Brain pericyte (primary cell): ENCODE measurements at places on chromosomes 16 and 17.
A peak's percentile ranks its signal among the peaks of the same experiment; 100 is the strongest.

GRCh38 chr17:6686026-6686425 is 27.1 kb downstream of the SLC13A5 start:
- DNase-seq, result no peak

DNA sequence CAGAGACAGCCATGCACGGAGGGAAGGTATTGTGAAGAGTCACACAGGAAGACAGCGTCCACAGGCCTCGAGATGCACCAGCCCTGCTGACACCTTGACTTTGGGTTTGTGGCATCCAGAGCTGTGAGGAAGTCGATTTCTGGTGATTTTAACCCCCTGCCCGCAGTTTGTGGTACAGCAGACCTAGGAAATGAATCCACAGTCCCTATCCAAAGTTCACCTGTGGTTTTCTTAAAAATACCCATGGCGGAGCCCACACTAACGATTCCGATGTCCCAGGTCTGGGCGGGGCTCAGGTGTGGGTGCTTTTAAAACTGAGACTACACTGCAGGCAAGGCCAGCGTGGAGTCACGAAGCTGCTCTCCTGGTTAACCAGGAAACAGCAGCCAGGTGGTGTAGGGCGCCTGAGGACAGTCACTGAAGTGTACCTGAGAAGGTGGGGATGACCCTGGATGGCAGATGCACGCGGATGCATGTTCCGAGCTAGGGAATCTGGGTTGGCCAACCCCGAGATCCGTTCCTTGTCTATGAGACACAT is 14.4 kb upstream of the MEAK7 start:
- no peak for DNase-seq

GRCh38 chr17:57544401-57544800 is 200.7 kb downstream of the CCDC182 start:
- no peak for DNase-seq

- no peak for DNase-seq
Observed at GRCh38 chr17:65742403-65743307, 181.2 kb upstream of the AXIN2 start.

DNA sequence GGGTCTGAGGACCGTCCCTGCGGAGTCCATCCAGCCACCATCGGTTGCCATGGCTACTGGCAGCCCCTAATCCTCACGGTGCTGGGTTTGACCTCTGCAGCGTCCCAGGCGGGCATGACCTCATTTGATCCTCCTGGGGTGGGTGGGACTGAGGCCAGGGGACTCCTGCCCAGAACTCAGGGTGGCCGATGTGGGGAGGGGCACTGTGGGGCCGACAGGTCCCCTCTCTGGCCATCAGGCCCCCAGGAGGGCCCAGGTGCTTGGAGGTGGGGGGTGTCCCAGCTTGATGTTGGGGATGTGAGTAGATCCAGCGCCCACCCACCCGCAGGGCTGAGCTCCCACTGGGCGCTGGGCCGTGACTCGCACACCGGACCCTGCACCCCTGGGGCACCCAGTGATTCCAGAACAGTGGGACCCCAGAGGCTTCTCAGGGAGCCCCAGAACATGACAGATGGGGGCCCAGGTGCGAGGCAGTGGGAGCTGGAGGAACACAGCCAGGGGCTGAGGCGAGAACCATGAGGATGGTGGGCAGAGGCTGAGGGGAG is 1.6 kb upstream of the SSTR5 start:
- no peak for DNase-seq

- DNase-seq, result no peak
Observed at GRCh38 chr17:4208238-4208637, 55.5 kb downstream of the ANKFY1 start.

GRCh38 chr16:86565181-86565631 is 1.4 kb upstream of the FOXC2 start:
- no peak for DNase-seq

- DNase-seq, result no peak
Observed at GRCh38 chr16:1282324-1282973, 26.6 kb downstream of the TPSD1 start.

GRCh38 chr16:2970563-2970962 is 1.4 kb downstream of the PAQR4 start:
- DNase-seq, result no peak

DNA sequence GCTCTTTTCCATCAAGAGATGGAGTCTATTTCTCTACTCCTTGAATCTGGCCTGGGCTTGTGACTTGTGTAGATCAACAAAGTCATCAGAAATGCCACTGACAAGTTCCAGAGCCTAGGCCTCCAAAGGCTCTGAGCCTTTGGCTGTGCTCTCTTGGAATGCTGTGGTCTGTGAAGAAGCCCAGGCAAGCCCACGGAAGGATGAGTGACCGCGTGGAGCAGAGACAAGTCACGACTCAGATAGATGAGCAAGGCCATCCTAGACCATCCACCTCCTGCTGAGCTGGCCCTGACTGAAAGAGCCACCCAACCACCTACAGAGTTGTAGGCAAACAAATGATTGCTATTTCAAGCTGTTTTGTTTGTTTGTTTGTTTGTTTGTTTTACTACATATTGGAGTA is 11.6 kb upstream of the ICAM2 start:
- DNase-seq, result no peak

- DNase-seq, result no peak
Observed at GRCh38 chr17:75113798-75114551, 4.2 kb downstream of the ARMC7 start.

GRCh38 chr17:4986403-4986802 is 1.1 kb downstream of the CAMTA2 start:
- DNase-seq, result no peak

DNA sequence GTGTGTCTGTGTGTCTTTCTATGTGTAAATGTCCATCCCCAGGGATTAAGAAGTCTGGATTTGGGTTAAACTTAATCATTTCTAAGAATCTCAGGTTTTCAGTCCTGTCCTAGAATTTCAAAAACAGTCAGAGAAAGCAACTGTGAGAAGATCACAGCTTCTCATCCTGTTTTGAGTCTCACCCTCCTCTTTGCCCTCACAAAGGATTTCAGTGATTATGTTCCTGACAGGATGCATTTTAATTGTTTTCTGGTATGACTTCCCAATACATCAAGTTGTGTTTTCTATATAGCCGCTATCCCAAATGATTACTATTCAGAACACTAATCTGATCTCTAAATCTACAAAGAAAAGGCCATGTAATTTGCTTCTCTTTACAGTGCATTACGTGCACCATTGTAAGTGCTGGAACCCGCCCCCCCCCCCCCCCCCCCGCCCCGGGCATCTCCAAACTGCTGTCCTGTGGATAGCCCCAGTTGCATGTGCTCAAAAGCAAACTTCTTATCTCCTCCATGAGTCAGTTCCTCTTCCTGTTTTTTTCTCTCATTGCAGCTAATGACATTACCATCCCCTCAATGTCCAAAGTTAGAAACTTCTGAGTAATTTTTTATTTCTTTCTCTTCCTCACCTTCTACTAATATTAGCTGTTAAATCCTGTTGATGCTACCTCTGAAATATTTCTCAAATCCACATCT is 73.9 kb downstream of the CDH13 start:
- no peak for DNase-seq

- no peak for DNase-seq
Observed at GRCh38 chr17:80024206-80024972, 11.3 kb downstream of the TBC1D16 start.

DNA sequence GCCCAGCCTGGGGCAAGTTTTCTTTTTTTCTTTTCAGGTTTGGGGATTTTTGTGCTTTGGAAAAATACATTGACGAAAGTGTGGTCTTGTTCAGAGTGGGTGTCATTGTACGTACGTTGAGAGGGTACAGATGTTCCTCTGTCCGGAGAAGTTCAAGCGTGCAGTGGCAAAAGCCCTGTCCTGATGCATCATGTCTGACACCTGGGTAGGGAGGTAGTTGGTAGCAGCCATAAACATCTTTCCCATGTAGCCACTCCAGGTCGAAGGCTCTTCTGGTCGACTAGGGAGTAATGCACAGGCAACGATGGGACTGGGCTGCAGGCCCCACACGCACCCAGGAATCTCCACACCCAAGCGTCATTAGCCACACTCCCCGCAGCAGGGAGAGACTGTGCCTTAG is 27.4 kb downstream of the WIPI1 start:
- no peak for DNase-seq

DNA sequence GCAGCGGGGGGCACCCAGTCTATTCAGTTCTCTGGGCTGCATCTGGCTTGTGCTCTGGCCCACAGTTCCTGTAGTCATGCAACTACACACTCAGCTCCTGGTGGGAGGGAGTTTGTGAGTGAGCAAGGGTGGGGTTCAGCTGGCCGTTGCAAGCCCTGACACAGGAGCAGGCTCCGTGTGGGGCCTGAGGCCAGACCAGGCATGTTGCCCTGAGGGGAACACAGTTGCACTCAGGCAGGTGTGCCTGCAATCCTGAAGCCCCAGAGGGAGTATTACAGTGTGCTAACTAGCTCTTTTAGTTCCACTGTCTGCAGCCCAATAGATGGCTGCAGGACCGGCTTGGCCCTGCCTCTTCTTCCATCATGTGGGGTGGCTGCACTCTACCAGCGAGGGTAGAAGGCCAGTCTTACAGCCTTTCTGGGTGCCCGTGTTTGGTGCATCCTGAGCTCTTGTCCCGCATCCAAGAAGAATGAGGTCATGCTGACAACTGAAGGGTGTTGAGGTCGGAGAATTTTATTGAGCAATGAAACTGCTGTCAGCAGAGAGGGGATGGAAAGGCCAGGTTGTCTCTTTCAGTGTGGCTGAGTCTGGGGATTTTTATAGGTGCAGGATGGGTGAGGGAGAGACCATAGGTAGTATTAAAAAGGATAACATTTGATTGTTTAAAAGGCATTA is 49.9 kb upstream of the ELAC2 start:
- DNase-seq, result no peak

GRCh38 chr17:5883775-5884665 is 186.2 kb upstream of the WSCD1 start:
- DNase-seq, result no peak

- no peak for DNase-seq
Observed at GRCh38 chr17:11391134-11391533, 150.1 kb downstream of the SHISA6 start.

DNA sequence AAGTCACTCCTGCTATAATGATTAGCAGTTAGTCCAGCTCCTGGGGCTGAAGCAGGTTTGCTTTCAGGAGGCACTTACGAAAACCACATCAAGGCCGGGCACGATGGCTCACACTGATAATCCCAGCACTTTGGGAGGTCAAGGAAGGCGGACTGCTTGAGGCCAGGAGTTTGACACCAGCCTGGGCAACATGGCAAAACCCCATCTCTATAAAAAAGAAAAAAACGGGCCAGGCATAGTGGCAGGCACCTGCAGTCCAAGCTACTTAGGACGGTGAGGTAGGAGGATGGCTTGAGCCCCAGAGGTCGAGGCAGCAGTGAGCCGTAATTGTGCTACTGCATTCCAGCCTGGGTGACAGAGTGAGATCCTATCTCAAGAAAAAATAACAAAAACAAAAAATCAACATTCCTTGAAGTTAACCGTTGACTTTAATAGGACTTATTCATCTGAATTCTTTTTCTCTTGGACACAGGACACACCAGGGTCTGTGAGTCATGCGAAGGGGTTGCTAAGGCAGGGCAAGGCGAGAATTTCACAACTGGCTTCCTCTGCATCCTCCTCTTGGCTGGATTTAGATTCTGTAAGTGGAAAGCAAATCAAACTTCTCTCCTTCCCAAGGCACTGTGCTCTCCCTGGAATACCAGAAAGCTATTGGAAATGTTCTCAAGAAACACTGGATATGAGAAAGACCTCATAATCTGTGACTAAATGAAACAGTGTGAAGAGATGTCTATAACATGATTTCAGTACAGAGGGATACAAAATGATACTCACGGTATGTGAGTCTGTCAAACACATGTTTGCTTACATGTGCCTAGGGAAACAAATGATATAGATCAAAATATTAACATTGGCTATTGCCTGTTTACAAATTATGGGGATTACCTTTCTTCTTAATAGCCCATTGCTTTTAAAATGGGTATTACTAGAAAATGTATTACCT is 99.5 kb downstream of the SYCE1L start:
- DNase-seq, result peak; percentile 67

GRCh38 chr16:81558077-81558443 is 113.5 kb downstream of the CMIP start:
- no peak for DNase-seq

DNA sequence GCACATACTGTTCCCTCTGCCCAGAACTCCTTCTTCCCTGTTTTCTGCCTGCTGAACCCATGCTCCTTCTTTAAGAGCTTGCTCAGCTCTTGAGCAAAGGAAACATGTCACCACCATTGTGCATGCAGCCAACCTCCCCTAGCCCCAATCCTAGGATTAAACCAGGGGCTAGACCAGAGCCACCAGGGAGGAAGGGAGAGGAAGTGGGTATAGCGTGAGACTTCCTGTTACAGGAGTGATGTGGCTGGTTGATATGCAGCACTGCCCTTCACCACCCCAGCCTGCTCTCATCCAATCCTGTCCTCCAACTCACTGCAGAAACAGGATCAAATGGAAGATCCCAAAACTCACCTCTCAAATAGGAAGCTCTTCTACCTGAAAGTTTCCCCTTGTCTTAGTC is 67.1 kb upstream of the CDH5 start:
- no peak for DNase-seq

DNA sequence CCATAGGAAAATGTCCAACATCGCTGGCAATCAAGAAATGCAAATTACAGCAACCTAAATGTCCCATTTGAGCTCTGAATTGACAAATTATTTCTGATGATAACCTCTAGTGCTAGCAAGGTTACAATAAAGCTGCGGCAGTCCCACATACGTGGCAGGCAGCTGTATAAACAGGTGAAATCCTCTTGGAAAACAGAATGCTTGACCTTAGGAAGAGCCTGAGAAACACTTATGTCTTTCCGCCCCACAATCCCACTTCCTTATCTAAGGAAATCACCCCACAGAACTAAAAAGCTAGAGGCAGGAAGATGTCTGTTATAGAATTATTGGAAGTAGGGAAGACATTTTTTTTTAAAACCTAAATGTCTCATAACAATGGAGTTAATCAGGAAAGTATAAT is 154.3 kb downstream of the KATNIP start:
- DNase-seq, result no peak

DNA sequence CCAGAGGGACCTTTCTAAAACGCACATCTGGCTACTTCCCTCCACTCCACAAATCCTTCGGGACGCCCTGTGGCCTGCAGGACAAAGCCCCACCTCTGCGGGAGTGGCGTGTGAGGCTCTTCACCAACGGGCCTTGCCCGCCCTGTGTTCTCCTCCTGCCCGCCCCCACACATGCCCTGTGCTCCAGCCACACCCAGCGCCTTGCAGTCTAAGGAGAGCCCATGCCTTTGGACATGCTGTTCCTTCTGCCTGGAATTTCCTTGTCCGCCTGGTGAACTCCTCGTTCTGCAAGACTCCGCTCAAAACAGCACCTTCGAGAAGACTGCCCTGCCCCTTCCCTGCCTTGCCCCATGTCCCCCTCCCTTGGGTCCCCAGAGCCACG is 7.4 kb downstream of the ELOB start:
- DNase-seq, result no peak
